ENCODE measurements at places on chromosomes 2 and 18.

DNA sequence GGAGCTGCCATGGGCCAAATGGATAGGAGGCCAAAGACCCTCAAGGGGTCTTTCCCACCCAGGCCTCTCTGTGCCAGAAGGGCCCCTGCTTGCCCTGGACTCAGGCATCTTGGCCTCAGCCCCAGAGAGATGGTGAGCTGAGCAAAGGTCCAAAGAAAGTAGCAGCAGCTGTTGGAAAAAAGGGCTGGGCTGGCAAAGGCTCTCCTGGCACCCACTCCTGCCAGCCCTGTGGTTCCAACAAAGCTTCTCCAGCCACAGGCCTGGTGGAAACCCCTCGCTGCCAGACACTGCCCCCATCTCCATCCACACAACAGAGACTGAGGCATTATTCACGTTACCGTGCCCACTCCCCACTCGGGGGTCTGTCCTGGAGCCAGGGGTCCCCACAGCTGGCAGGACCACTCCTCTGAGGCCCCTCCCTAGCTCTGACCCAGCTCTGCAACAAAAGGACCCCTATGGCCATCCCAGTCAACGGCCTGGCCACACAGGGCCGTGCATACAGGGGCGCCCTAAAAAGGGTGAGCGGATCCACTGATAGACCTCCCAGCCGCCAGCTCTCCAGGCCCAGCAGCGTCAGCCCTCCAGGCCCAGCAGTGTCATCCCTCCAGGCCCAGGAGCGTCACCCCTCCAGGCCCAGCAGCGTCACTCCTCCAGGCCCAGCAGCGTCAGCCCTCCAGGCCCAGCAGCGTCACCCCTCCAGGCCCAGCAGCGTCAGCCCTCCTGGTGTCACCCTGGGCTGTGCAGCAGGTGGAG lies 10.1 kb downstream of the BIN1 start:
- no peak for DNase-seq

DNA sequence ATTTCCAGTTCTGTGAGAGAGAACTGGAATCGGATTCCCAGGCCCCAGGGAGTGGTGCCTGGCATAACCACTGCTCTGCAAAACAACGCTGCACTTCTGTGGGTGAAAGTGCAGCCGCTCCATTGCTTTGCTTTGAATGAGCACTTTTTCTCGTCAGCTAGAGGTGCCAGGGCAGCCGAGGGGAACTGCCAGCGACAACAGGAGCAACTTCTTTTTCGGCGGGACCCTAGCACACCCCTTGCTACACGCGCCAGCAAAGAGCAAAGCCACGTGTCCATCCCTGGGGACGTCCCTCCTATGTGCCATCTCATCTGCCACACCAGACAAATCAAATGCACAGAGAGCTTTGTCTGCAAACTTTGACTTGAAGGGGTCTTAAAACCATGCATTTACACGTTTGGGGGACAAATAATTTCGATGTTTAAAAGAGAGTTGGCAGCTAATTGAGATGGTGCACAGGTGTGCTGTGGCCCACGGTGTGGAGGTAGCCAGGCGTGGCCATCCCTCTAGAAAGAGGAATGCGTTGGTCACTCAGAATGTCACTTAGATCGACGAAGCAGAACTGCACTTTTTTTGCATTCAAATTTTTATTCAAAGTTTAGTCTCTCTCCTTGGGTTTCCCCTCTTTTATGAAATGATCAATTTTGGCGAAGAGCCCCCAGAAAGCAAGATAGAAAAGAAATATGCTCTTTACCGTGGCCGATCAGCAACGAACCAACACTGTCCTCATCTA lies 151.8 kb downstream of the MBP start:
- no peak for DNase-seq

DNA sequence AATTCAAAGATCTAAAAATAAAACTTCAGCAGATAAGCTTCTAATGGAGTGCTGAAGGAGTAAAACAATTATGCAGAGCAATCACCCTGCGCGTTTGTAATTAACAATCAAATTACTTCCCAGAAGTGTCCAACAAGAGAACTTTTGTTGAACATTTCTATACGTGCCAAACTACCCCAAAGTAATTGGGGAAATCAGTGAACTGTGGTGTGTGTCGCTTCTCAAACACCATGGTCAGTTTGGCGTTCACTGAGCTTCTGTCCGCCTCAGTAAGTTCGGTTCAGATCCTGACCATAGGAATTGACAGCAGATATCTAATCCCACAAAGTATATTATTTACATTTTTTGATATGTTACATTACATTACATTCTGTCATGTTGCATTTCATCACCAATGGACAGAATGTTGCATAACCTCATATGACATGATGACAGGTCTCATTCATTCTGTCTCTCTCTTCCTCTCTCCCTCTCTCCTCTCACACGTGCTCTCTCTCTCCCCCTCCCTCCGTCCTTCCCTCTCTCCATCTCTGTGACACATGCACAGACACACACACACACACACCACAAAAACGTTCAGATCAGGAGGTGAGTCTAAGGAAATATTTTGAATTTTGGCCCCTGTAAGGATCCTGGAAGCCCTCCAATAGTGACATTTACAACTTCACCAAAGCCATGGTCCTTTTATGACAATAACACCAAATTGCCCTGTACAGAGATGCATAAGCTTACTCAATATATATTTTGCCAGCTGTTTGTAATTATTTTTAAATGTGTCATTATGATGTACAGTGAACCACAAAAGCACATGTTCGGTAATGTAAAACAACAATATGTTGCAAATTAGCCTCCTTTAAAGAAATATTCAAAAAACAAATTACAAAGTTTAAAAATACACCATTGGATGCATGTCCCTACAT lies 269.2 kb downstream of the FIGN start:
- no peak for DNase-seq

DNA sequence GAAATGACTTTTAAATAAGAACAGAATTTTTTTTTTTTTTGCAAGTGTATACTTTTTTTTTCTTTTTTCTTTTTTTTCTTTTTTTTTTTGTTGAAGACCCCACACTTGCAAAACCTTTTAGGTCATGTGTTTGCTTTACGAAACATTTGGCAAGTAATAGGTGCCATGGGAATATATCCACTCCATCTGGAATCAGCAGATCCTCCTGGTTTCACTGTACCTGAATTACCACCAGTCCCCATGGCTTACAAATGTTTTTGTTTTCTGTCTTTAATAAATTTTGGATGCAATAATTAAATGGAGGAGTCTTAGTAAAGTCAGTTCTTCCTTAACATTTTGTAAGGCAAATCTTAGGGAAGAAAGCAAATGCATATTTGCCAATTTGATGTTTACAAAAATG lies 559.7 kb upstream of the ZEB2 start:
- DNase-seq: no peak

- no peak for DNase-seq
These were observed 42.9 kb downstream of the ADI1 start for GRCh38 chr2:3476321-3476984.

GRCh38 chr18:80176334-80177073 lies 67.4 kb downstream of the ADNP2 start:
- no peak for DNase-seq

DNA sequence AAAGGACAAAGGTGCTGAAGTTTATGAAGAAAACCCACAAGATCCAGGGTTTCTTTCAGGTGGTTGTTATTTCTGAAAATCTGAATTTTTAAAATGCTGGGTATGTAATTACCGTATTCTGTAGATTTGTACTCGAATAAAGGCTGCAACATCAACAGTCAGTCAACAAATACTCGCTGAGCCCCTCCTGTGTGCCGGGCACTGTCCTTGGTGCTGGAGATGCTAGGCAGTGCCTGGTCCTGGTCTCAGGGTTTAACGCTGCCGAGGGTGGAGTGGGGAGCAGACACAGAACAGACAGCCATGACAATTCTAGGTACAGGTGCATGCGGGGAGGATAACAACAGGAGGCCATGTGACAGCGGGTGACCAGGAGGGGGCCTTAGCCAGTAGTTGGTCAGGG lies 27.2 kb upstream of the PDIA6 start:
- no peak for DNase-seq

DNA sequence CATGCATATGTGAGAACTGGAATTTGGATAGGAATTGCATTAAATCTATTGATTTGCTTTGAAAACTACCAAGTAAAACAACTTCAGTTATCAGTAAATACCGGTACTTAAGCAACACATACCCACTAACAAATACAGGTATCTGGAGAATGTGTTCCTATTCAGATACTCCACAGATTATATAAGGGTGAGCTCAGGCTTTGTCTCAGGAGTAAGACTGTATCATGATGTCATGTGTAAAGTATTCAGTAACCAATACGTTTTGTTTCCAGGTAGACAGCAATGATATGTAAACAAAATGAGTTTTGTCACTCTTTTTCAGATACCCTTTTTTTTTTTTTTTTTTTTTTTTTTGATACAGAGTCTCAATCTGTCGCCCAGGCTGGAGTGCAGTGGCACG lies 74.8 kb downstream of the DSC3 start:
- no peak for DNase-seq

DNA sequence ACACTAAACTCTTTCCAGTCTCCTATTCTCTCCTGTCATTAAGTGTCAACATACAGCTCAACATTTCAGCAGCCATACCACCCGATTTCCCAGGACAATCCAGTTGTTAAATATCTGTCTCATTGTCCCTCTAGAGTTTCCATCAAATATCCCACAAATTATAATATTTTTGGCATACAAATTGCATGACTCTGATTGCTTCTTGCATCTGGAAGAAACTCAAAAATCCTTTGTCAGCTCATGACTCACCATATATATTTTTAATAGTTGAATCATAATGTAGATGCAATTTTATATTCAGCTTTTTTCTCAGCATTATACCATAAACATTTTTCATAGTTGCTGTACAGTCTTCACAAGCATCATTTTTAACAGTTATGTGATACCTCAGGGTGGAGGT lies 7.2 kb downstream of the SLC30A3 start:
- no peak for DNase-seq

DNA sequence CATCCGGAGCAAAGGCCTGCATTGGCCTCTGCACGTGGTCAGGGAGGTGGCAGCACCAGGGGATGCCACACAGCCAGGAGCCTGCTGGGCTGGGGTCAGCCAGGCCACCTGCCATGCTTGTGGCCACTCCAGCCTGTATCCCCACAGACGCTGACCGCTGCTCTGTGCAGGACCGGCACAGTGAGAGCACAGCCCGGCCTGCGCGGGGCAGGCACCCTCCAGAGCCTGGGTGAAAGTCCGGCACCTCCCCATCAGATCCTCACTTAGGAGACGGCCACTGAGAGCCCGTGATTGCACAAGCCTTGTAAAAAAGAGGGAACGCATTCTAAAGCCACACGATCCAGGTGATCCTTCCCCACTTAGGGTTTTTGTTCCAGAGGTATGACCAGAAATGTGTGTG lies 42.2 kb downstream of the TWIST2 start:
- DNase-seq: no peak

DNA sequence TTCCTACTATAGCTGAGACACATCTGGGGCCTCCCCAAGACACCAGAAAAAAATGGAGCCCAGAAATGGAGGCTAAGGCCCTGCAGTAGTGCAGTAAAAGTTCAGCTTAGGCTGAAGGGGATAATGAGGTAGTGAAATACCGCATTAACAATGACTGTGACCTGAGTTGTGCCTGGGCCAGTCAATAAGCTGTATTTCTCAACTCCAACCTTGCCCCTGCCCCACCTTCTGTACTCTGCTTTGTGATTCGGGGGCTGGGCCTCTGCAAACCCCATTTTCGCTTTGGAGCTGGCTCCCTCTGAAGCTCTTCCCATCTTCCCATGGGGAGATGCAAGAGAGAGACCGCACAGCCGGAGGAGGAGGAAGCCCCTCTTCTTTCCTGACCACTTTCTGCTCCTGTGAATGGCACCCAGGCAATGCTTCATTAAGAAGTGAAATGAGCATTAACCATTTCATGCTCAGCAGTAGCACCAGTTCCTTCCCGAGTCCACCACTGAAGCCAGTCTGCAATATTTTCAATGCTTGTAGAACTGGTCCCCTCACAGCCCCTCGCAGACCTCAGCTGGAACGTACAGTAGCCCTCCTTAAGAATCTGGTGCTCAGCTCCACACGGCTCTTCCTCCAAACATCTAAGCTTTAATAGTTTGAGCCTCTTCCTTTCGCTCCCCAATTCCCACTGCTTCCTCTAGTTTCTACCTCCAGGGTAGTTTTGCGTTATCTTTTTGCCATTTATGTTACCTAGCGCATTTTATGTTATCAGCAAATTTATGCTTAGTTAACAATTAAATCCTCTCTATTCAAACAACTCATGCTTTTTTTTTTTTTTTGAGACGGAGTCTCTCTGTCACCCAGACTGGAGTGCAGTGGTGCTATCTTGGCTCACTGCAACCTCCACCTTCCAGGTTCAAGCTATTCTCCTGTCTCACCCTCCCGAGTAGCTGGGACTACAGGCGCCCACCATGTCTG lies 32.6 kb upstream of the SCYGR1 start:
- no peak for DNase-seq

Data from stimulated activated CD4-positive, alpha-beta T cell treated with anti-CD3 and anti-CD28 coated beads, TNF-alpha, amount 100 ng/mL, for 1 hour (primary cell).